ENCODE measurements at places on chromosomes 7 and 10.

GRCh38 chr7:29071203-29071874 is 75.0 kb downstream of the CPVL start:
- DNase-seq = no peak

DNA sequence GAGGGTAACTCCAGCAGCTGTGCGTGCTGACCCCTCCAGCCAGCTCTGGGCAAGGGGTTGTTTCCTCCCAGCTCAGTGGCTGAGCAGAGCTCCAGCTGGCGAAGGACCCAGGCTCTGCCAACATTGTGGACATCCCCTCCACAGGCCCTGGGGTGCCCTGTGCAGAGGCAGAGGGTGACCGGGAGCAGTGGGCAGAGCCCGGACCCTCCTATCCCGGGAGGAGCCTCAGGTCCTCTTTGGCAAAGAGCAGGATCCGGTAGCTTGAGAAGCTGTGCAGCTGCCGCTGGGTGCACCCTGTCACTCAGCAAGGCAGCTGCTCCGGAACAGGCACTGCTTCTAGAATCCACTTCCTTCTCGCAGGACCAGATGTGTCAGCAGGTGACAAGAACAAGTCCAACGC is 175.9 kb downstream of the EBF3 start:
- DNase-seq = no peak

- no peak for DNase-seq
Measured at GRCh38 chr7:155258226-155258560, 39.5 kb upstream of the INSIG1 start.

DNA sequence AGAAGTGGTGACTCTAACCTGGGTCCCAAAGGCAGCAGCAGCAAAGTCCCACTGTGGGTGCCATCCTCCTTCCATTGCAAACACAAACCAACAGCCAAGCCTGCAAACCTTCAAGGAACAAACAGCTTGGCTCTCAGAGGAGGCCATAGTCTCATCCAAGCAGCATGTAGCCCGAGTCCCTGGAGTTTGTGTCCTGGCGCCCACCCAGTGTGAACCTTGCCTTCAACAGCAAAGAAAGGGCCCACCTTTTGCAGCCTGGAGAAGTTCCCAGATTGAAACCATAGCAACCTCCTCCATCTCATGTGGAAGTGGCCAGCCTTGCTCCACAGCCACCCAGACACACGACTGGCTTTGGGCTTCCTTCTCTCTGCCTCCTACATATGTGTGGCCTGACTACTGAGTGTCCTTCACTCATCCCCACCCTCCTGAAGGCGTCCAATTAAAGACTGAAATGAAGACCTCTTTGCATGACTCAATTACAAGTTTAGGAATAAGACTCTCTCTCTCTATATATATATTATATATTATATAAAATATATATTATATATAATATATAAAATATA is 106.1 kb downstream of the C10orf90 start:
- DNase-seq = no peak

All from stimulated activated CD8-positive, alpha-beta memory T cell treated with anti-CD3 and anti-CD28 coated beads, Interleukin-12 subunit alpha, Interleukin-12 subunit beta, amount 100 ng/mL, for 4 hours (primary cell).